Muscle of arm (tissue), 14 donors: ENCODE measurements at places on chromosomes 11 and 22.

GRCh38 chr11:125389339-125390166 lies 106.5 kb downstream of the FEZ1 start:
- DNase-seq = no peak

DNA sequence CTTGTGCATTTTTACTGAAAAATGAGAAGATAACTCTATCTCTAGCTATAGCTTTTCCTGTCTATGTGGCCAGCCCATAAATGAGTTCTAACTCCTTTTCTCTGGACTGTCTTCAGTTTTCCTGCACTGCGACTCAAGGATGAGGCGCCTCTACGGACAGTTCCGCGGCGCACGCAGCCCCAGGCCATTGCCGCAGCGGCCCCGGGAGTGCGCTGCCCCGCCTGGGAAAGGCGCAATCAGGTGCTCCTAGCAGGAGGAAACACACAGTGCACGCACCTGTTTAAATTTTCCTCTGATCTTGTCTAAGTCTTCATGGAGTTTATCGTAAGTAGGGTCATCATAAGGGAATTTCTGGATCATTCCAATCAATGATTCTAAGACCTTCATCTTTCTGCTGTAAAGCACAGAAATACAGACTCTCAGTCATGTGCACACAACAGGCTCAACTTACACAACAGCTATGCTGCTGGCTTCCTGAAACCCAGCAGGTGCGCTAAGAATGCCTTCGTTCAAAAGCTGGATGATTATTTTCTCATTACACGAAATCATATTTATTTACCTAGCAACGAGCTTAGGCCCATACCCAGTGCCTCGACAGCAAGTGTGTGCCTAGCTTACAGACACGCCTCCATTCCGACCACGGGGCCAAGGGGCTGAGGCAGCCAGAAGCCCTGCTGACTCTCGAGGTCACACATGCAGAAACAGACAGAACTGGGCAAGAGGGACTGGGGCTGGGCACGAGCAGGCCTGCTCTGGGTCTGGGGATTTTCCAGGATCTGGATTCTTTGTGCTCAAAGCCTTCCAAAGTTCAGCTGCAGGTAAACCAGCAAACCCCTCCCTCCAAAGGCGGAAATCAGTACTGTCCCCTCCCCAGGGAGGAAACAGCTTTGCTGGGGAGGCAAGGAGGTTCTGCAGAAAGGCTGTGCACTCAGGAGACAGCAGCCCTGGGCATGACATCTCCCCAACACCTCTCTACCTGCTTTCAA lies 7.2 kb downstream of the LTO1 start:
- DNase-seq = no peak

- no peak for DNase-seq
Observed at GRCh38 chr22:23782252-23782651, 4.5 kb upstream of the SMARCB1 start.

DNA sequence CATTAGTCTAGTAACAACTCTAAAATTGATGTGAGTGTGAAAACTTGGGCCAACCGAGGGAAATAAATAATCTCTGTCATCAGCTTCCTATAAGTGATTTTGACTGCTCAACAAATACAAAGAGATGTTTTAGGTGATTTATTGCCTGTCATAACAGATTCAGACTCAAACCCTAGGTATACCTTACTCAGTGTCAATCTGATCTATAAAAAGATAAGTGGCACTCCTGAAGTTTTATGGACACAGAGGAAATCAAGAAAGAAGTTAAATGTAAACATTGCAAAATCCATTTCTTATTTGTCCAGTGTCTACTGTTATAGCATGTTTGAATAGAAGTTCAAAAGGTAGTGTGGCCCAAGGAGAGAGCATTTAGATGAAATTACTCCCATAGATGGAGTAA lies 30.4 kb upstream of the TYR start:
- no peak for DNase-seq

DNA sequence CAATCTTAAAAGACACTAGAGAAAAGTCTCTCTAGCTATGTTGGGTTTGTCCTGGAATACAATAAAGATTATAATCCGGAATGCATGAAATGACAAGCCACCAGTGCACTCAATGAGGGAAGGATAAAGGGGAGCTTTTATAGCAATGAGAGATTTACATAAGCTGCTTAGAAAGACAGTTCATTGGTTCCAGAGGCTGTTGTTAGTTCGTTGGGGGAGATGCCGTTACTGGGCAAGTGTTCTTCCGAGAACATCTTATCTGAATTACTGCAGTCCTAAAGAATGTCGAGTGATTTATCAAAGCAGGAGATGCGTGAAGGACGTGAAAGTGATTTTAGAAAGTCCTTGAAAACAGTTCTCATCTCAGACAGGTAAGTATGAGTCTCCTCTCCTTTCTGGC lies 33.6 kb downstream of the SYN3 start:
- no peak for DNase-seq

DNA sequence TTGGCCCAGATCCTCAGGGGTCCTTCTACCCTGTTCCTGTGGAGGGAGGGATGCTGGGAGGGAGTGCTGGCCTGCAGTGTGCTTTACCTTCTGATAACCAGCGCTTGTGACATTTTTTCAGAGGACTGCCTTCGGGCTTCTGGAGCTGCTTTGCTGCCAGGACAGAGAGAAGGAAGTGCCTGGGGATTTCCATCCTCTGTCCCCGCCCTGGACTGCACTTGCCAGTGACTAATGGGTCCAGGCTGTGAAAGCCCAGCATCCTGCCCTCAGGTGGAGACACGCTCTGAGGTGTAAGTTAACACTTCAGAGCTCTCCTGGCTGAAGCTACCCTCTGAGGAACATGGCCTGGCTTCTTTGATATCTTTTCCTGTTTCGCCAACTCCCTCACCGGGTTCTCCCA lies 158.7 kb upstream of the SYT13 start:
- no peak for DNase-seq

DNA sequence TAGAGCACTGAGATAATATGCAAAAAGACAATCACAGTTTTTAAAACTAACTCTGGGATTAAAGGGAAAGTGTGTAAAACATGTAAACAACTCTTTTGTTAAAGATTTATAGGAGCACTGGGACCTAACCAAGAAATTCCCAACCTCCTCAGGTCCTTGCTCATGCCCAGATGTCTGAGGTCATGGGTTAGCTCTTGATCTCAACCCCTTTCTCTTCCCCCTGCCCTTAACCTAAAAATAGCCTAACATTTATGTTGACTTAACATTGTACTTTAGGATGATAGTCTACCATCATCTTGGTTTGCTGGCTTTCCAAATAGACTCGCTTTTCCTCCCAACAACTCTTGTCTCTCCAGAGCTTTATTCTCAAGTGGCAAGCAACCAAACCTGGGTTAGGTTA lies 258.2 kb upstream of the FAT3 start:
- DNase-seq = no peak

DNA sequence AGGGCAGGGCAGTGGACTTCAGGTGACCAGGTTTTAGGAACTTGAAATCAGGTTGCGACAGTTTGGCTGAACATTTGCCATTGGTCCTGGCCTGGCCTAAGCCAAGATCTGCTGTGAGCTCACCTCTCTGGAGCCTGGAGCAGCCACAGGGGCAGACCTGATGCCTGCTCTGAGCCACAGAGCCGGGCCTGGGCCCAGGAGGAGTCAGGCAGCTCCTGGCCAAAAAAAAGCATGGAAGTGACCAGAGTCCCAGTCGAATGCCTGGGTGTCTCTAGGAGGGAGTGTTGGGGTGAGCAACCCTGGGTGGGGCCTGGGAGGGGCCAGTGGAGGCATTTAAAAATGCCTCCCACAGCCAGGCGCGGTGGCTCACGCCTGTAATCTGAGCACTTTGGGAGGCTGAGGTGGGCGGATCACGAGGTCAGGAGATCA lies 6.0 kb upstream of the OMP start:
- no peak for DNase-seq

DNA sequence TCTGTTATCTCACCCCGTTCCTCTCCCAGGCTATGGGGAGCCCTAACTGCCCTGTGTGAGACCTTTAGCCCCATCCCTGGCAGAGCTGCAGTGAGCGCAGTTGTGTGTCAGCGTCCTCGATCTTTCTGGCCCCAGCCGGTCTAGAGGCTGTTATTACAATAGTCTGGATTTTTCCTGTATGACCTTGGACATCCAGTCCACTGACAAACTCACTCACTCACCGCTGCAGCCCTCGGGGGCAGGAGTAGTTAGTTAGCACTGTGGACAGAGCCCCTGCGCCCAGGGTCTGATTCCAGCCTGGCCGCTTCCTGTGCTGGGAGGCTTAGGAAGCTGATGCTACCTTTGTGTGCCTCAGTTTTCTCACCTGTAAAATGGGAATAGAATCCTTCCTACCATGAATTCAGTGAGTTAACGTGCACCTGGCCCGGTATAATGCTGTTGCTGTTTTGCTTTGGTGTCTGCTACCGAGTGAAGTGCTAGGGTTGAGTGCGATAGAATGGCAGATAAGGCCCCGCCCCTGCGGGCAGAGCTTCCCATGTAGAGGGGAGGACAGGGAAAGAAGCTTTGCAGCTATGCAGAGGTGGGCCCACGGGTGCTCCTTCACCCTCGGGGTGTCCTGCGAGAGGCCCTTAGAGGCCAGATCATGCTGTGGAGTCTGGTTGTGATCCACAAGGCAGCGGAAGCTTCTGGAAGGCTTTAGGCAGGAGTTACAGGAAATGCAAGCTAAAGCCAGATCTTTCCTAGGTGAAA lies 3.0 kb downstream of the LRP5 start:
- no peak for DNase-seq

GRCh38 chr11:105103336-105103735 lies 36.2 kb downstream of the CARD18 start:
- DNase-seq = no peak

DNA sequence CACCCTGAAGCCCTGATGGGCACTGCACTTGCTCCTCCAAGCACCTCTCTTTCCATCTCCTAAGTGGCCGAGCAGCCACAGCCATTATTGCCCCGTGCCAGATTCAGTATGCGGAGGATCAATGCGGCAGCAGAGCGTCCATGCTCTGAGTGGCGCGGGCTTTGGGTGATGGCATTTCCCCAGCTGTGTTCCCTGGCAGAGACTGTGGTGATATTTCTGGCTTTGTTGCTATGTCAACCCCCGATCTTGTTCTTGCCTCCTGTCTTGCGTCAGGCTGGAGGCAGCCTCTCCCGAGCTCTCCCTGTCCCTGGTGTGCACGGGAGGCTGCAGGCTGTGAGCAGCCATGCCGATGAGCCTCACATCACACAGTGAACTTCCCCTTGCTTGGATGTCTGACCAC lies 1018.6 kb downstream of the TBC1D22A start:
- no peak for DNase-seq

GRCh38 chr22:24500277-24500820 lies 5.2 kb downstream of the UPB1 start:
- DNase-seq = no peak

GRCh38 chr22:38720350-38720749 lies 14.6 kb downstream of the GTPBP1 start:
- no peak for DNase-seq

GRCh38 chr22:17841836-17842235 lies 67.6 kb upstream of the BID start:
- no peak for DNase-seq

DNA sequence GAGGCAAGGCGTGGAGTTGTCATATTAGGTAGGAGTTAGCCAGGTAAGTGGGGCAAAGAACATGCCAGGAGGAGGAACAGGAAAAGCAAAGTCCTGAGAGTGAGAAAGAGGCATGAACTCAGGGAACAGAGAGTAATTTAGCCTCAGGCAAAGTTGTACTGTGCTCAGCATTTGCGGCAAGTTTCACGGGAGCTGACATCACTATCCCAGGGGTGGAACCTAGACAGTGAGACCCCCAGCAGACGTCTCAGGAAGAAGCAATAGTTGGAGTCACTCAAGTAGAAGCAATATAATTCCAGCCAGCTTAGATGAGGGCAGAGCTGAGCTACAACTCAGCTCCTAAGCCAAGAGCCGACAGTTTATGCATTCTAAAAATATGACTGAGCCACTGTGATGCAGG lies 426.0 kb upstream of the ISX start:
- DNase-seq = no peak

- no peak for DNase-seq
Observed at GRCh38 chr11:69510471-69511357, 29.3 kb downstream of the LINC01488 start.

DNA sequence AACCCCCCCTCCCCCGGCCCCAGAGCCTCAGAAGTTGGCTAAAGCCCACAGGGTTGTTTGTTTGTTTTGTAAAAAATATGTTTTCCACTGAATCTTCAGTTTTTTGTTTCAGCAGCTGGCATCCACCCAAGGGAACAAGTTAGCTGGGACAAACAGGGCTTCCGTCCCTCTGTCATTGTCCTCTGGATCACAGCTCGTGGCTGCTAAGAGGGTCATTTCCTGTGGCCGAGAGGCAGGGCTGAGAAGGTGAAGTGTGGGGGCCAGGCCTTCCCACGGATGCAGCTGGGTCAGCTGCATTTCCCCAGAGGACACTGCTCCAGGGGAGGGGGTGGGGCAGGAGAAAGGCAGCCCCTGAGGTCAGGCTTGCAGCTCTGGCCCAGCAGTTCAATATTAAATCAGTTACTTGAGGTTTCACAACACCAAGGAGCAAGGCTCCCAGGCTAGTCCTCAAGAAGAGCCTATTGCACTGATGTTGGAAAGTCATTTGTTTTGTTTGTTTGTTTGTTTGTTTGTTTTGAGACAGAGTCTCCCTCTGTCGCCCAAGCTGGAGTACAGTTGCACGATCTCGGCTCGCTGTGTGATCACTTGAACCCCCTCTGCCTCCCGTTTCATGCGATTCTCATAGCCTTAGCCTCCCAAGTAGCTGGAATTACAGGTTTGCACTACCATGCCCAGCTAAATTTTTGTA lies 34.4 kb upstream of the SMTN start:
- no peak for DNase-seq
